Kidney tubule cell (primary cell): ENCODE measurements at places on chromosomes 6 and 20.

GRCh38 chr6:25959890-25960536 lies 2.6 kb upstream of the TRIM38 start:
- peak; percentile 22 for DNase-seq

DNA sequence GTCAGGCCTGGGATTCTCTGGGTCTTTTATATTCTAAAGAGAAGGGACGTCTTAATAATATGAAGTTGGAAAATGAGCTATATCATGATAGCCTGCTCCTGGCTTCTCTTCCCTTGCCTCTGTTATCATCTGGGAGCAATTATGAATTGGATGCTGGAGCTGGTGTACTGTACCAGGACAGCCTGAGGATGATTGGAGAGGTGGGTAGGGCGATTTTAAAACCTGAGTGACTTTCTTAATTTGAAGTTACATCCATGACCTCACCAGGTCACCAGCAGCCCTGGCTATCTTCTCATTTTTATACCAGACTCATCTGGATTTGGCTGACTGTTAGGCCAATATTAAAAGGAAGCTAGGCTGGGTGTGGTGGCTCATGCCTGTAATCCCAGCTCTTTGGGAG lies 317.6 kb downstream of the CLIC5 start:
- DNase-seq: peak; percentile 61

DNA sequence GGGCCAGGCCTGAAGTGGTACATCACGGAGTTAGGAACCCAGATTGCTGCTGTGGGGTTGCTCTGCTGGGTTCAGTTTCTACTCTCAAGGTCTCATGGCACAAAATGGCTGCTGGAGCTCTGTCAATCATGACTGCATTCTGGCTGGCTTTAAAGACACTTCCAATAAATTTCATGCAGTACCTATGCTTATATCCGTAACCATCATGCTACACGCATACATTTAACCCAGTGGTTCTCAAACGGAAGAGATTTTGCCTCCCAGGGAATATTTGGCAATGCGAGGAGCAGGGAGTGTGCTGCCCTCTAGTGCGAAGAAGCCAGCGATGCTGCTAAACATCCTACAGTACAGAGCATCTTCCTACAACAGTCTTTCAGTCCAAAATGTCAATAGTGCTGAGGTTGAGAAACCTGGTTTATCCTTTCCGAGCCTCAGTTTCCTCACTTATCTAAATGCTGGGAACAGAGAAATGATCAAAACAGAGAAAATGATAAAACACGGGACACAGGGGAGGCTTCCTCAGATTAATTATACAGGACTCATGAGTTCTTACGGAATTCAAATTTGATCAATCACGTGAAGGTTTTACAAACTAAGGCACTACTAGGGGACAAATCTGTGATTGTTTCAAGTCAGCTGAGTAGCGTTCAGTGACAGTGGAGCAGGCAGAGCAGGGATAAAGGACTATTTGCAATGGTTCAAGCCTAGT lies 9.6 kb upstream of the SLC2A10 start:
- peak; percentile 40 for DNase-seq

GRCh38 chr20:16158976-16159286 lies 414.3 kb downstream of the KIF16B start:
- DNase-seq: no peak

DNA sequence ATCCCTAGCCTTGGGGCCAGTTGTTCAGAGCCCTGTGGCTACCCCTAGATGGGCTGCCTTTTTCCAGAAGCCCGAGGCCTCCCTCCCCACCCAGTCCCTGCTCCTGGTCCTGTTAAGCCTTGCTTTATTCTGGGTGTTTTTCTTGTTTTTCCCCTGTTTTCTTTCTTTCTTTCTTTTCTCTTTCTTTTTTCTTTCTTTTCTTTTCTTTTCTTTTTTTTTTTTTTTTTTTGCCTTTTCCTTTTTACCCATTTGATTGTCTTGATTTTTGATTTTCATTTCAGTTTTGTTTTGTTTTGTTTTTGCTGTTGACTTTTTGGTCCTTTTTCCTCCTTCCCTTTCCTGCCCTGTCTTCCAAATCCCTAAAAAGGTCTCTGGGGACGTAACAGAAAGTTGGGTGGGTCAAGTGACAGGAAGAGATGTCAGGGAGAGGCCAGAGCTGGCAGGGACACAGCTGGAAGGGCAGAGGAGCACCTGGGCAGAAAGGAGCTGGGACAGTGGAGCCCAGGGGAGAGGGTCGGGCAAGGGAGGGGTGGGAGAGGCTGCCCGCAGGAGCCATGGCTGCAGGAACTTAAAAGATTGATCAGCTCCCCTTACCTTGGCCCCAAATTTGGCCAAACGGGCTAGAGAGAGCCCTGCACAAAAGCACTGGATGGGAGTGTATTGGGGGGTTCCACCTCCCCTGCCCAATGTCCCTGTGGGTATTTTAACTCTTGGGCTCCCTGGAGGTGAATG lies 27.6 kb downstream of the MYH7B start:
- no peak for DNase-seq

DNA sequence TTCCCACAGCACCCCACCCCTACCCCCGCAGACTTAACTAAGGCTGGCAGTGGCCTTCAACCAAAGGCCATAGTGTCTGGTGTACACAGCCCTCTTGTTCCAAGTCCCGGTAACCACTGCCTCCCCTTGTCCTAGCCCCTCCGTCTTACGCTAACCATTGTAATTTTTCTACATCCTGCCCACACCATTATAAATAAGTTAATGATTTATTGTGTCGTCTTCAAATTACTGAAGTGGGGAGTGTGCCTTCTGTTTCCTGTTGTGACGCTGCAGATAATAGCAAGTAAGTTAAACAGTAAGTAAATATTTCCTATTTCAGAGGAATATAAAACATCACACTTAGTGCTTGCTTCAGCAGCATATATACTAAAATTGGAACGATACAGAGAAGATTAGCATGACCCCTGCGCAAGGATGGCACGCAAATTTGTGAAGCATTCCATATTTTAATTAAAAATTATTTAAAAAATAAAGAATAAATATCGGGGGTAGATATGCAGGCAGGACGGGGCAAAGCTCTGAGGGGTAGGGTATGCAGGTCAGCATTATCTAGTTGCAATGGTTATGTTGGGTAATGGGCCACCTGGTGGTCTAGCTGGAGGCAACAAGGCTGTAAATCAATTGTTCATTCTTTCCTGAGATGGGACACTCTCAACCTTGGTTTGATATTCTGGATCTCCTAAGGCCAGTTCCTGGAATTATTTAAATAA lies 15.1 kb downstream of the SRSF6 start:
- peak; percentile 14 for DNase-seq

DNA sequence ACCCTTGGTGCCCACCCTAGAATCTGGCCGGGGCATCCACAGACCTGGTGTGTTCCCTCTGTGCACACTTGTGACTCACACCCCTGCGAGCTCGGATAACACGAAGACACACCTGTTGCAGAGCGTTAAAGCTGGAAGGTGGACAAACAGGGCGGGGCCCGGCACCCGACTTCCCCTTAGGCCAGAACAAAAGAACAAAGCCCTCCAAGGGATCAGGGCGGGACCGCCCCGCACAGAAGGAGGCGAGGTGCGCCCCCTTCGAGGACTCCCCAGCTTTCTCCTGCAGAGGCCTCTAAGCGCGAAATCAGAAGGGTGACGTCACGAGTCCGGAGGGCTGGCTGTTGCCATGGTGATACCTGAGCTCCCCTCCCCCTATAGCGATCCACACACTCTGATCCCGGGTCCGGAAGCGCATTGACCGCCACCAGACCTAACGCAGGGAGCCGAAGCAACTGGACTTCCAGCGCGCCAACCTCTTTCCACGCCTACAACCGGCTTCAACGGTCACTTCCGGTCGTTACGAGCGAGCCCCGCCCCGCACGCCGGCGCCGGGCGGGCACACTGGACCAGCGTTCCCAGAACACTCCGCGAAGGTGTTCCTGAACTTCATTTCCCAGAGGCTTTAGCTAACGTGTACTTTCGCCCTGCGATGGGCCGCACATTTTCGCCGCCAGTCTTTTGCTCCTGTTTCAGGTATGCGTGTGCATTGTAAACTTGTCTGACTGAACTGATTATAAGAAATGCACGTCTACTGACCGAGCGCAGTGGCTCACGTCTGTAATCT lies at the start of gene ZNF184:
Gene ZNF184, minus strand, starts transcription at position 489 of the 784 bp plus-strand sequence. CDS start 811 bp downstream, outside the sequence.
- peak; percentile 99 for DNase-seq

- DNase-seq: peak; percentile 78
These were observed 437 bp downstream of the CD40 start for GRCh38 chr20:46118481-46119020.

DNA sequence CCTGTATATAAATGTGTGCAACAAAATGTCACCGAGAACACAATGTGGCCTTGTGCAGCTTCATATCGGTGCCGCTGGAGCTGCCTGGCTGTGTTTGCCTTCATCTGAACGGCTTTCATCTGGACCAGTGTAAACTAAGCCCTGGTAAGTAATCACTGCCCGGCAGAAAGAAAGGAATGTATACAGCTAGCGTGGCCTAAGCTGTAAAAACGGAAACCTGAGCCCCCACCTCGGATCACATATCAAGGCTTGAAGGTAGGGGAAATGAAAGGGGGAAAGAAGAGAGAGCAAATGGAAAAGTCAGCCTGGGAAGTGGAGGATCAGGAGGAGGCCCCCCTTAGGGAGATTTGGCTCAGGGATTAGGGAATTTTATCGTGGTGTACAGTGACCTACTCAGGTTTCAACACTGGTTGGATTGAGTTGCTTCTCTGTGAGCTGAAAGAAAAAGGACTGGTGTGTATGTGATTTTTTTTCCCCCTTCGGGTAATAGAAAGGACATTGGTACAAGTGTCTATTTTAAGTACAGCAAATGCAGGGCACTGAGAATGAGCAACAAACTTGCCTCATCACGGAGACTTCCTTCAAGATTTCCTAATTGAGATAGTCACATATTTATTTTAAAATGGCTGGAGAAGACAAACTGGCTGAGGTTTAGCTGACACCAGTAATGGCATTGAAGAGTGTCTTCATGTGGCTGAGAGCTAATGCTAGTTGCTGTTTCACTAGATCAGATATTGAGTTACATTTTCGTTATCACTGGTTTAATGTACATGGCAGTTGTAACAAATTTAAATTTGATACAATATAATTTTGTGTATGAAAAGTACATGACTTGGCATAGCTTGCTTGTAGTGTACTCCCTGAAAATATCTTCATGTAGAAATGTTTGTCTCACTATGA lies 3.5 kb downstream of the SOBP start:
- DNase-seq: no peak

- peak; percentile 66 for DNase-seq
These were observed 127.2 kb upstream of the TAB2 start for GRCh38 chr6:149190224-149190831.

- DNase-seq: peak; percentile 33
These were observed 21.4 kb upstream of the PI16 start for GRCh38 chr6:36933102-36933501.

GRCh38 chr20:37270576-37271420 lies 9.2 kb upstream of the GHRH start:
- no peak for DNase-seq
